Activated T-cell treated with anti-CD3 and anti-CD28 coated beads, Interleukin-2, amount 50 U/mL, for 24 hours (primary cell): ENCODE measurements at places on chromosomes 7 and 10.

DNA sequence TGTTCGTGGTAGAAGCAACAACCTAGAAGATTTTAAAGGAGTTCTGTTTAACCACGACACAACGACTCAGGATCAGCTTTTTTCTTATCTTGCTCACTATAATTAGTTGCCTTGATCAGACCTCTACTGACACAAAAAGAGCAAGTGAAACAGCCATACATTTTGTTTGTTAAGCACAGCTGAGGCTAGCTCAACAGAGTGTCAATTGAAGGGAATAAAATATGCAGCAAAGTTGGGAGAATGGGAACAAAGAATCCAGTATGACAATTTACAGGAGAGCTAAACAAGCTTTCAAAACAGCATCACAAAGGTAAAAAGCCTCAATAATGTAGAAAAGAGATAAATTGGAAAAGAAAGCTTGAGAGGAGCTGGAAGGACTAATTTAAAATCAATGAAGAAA is 40.5 kb upstream of the HERPUD2 start:
- peaks cover 9% of the 10 kb centered on the region for H3K4me1 ChIP-seq
- H3K27ac ChIP-seq: no peak overlapping the region
- no peaks in the 10 kb centered on the region for H3K36me3 ChIP-seq

- H3K36me3 ChIP-seq: no peaks in the 10 kb centered on the region
- no peak overlapping the region for H3K4me3 ChIP-seq
- no peaks in the 10 kb centered on the region for H3K27me3 ChIP-seq
- no peak overlapping the region for H3K27ac ChIP-seq
- no peaks in the 10 kb centered on the region for H3K4me1 ChIP-seq
- DNase-seq: no peak
Measured at GRCh38 chr10:4944841-4945240, 18.4 kb upstream of the AKR1C1 start.

- no peaks in the 10 kb centered on the region for H3K36me3 ChIP-seq
- H3K27ac ChIP-seq: no peak overlapping the region
Measured at GRCh38 chr10:96693431-96693830, 26.9 kb downstream of the PIK3AP1 start.

DNA sequence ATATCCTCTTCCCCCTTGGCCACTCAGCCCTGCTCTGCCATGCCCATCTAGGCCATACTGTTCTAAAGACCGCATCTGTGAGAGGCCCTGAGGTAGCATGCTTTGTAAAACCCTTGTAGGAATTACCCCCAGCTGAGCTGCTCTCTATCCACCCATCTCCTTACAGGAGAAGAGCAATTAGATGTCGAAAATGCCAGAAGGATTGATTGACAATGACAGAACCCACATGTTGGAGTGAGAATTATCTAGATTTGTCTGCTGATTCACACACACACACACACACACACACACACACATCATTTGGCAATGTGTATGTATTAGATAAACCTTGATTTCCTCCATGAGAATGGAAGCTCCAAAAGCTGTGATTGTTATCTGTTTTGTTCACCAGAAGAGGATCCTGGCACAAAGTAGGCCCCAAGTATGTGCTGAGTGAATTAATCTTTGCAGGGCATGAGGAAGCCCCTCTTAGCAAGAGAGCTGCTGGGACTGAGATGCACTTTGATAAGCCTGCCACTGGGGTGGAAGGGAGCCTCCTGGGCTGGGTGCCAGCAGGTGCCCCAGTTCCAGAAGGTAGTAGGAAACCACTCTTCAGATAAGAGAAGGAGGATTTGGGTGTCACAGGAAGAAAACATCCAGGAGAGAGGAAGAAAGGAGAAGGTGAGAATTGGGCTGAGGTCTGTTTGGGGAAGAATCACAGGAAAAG is 187.5 kb upstream of the ADO start:
- no peak overlapping the region for H3K27ac ChIP-seq
- H3K27me3 ChIP-seq: no peaks in the 10 kb centered on the region
- H3K4me1 ChIP-seq: peaks cover 57% of the 10 kb centered on the region
- H3K36me3 ChIP-seq: no peaks in the 10 kb centered on the region

DNA sequence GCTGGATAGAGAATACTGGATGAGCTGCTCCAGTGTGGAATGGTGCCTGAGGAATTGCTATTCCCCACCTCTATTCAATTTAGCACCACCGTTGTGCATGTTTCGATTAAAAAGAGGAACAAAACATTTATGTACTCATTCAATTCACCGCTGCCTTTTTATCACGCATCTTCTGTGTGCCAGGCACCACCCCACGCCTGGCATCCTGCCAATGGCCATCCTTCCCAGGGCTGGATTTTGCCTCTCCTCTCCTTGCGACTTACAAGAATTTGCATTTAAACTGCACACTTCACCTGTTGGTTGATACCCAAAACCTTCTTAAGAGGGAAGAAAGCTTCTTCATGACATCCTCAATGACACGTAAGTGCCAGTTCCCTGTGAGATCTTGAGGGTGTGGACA is 110.2 kb upstream of the DPP6 start:
- H3K4me3 ChIP-seq: no peak overlapping the region
- H3K27me3 ChIP-seq: no peaks in the 10 kb centered on the region
- no peaks in the 10 kb centered on the region for H3K4me1 ChIP-seq

DNA sequence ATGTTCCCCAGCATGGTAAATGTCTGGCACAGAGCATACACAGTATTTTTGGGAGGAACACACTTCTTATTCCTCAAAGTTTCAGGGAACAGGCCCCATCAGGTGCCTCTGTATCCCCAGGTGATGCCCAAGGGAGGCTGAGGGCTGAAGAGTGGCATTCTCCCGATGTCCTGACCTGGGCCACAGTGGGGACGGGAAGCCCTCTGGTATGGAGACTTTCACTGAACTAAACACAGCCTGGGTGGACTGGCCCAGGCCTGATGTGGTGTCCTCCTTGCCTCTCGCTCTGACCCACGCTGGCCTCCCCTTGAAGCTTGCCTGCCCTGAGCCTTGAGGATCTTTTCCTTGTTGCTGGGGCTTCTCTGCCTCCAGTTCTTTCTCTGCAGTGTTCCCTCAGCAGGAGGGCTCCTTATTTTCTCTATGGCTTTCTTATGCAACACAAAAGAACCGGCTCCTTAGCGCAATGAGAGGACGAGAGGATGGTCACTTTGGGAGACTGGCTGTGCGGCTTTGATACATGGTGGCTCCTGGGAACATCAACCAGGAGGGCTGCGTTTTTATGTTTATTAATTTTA is 157.5 kb upstream of the TNS3 start:
- no peaks in the 10 kb centered on the region for H3K4me1 ChIP-seq
- no peak overlapping the region for H3K4me3 ChIP-seq
- H3K27me3 ChIP-seq: peaks cover 11% of the 10 kb centered on the region
- H3K27ac ChIP-seq: no peak overlapping the region

- H3K4me1 ChIP-seq: peaks cover 65% of the 10 kb centered on the region
- H3K4me3 ChIP-seq: no peak overlapping the region
- H3K27ac ChIP-seq: no peak overlapping the region
- peaks cover 90% of the 10 kb centered on the region for H3K36me3 ChIP-seq
Measured at GRCh38 chr10:96570983-96571964, 15.5 kb downstream of the TM9SF3 start.

- DNase-seq: no peak
- no peak overlapping the region for H3K4me3 ChIP-seq
- no peaks in the 10 kb centered on the region for H3K36me3 ChIP-seq
- H3K27me3 ChIP-seq: no peaks in the 10 kb centered on the region
Measured at GRCh38 chr10:88181902-88182600, 318.6 kb downstream of the PTEN start.

DNA sequence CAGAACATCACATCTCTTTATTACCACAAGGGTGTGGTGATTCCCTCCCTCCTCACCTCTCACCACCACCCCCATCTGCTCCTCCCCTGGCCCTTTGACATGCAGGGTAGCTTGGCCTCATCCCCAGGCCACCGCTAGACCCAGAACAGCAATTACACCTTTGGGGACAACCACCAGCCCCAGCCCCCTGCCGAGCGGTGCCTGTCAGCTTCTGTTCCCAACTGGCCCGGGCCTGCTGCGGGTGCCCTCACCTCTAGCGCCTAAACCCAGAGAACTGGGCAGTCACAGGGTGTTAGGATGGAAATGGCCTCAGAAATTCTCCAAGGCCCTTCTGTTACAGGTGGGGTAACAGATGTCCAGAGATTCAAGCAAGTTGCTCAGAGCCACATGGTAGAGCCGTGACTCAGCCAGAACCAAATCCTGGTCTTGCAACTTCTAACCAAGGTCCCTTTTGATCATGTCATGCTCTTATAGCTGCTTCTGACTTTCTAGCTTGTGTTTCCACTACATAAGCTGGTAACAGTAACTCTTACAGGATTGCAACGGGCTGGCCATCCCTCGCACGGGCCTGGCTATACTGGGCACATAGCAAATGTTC is 78.0 kb downstream of the PRKAG2 start:
- no peak for DNase-seq
- peaks cover 36% of the 10 kb centered on the region for H3K4me1 ChIP-seq
- no peak overlapping the region for H3K27ac ChIP-seq

- H3K27me3 ChIP-seq: peaks cover 15% of the 10 kb centered on the region
- DNase-seq: no peak
- peaks cover under 1% of the 10 kb centered on the region for H3K4me1 ChIP-seq
- H3K27ac ChIP-seq: no peak overlapping the region
- H3K4me3 ChIP-seq: no peak overlapping the region
Measured at GRCh38 chr7:116421298-116421697, 78.2 kb upstream of the CAV2 start.

DNA sequence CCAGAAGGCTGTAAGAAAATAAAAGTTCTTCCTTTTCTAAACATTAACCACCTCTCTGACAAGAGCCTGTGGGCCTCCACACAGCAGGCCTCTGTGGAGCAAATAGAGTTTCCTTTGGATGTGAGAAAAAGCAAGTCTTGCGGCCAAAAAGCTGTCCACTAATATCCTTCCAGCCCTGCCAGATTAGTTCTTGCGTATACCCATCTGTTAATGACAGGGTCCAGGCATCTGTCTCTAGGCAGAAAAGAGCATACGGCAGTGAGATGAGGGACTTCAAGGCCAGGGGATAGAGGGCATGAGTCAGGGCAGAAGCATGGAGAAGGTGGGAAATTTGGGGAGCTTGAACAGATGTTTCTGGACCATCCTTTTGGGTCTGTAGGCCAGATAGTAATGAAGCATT is 164.9 kb downstream of the NSUN6 start:
- DNase-seq: no peak
- H3K4me3 ChIP-seq: no peak overlapping the region
- no peak overlapping the region for H3K27ac ChIP-seq
- no peaks in the 10 kb centered on the region for H3K4me1 ChIP-seq
- no peaks in the 10 kb centered on the region for H3K27me3 ChIP-seq
- no peaks in the 10 kb centered on the region for H3K36me3 ChIP-seq

DNA sequence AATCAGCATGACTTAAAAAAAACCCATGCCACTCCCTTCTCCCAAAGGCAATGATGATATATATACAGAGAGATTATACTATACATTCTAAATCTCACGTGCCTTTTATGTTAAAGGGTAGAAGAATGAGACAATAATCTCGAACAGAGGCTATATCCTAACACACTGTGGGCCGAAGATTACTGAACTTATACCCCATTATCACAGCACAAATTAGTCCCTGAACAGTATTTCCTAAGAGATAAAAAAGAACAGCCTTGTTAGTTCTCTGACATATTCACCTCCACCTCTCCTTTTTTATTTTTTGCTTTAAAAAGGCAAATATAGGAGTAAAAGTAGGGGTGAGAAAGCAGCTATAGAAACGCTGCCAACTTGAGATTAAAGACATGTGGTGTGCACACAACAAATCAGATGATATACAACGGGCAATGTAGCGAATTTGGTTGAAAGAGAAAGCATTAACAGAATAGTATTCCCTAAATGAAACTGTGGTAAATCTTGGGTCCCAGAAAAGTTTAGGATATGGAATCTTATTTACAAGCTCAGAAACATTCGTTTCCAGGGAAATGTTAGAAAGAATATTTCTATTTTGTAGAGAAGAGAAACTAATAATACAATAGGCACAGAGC is 69.5 kb downstream of the JMJD1C start:
- DNase-seq: no peak
- H3K27ac ChIP-seq: no peak overlapping the region
- H3K36me3 ChIP-seq: peaks cover 23% of the 10 kb centered on the region

DNA sequence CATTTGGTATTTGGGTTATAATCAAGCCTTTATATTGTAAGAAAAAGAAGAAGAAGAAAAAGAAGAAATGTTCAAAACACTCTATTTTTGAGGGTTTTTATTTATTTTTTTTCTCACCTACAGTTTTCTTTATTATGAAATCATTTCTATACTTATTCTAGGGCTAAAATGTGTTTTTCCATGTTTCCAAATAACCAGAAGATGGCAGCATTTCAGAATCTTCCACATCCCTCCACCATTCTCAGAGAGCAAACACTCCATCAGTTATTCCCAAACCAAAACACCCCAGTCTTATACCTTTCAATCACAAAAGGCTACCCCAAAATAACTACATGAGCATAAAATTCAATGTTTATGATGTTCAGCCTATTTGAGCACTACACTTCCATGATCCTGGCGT is 38.7 kb upstream of the PPP1R17 start:
- DNase-seq: no peak
- H3K27ac ChIP-seq: no peak overlapping the region
- H3K36me3 ChIP-seq: no peaks in the 10 kb centered on the region
- H3K27me3 ChIP-seq: no peaks in the 10 kb centered on the region
- no peak overlapping the region for H3K4me3 ChIP-seq

GRCh38 chr10:73968098-73968521 is 29.8 kb upstream of the VCL start:
- no peak overlapping the region for H3K4me3 ChIP-seq
- no peak for DNase-seq
- peaks cover 6% of the 10 kb centered on the region for H3K4me1 ChIP-seq
- no peaks in the 10 kb centered on the region for H3K27me3 ChIP-seq
- H3K36me3 ChIP-seq: no peaks in the 10 kb centered on the region
- H3K27ac ChIP-seq: no peak overlapping the region

DNA sequence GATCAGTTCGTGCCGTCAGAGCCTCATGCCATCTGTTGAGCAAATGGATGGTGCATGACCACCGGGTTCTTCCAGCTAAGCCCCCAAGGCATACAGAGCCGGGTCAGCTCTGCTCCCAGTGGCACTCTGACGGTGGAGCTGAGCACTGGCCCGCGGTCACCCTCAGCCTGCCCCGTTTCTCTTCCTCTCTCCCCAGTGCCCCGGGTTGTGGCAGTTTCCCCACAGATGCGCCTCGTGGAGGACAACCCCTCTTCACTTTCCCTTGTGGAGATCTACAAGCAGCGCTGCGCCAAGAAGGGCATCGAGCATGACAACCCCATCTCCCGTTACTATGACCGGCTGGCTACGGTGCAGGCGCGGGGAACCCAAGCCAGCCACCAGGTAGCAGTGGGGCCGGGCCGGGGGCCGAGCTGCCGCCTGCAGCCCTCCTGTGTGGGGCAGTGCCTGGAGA is 129.9 kb downstream of the TRRAP start:
- no peak overlapping the region for H3K27ac ChIP-seq
- no peaks in the 10 kb centered on the region for H3K27me3 ChIP-seq
- no peak for DNase-seq
- peaks cover 95% of the 10 kb centered on the region for H3K36me3 ChIP-seq
- H3K4me3 ChIP-seq: no peak overlapping the region
- H3K4me1 ChIP-seq: no peaks in the 10 kb centered on the region

DNA sequence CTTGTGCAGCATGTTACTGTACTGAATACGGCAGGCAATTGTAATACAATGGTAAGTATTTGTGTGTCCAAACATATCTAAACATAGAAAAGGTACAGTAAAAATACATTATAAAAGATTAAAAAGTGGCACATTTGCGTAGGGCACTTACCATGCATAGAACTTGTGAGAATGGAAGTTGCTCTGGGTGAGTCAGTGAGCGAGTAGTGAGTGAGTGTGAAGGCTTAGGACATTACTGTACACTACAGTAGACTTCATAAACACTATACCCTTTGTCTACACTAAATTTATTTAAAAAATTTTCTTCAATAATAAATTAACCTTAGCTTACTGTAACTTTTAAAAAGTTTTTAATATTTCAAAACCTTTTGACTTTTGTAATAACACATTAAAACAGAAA is 37.5 kb downstream of the BPGM start:
- H3K4me1 ChIP-seq: no peaks in the 10 kb centered on the region
- DNase-seq: no peak
- H3K36me3 ChIP-seq: peaks cover 17% of the 10 kb centered on the region
- no peaks in the 10 kb centered on the region for H3K27me3 ChIP-seq
- H3K27ac ChIP-seq: no peak overlapping the region
- H3K4me3 ChIP-seq: no peak overlapping the region
